Activated effector memory CD4-positive, alpha-beta T cell treated with Interleukin-2 at 50 U/mL for 16 hours (primary cell): ENCODE measurements at places on chromosomes 16 and 17.
A peak's percentile ranks its signal among the peaks of the same experiment; 100 is the strongest.

- peak; percentile 73 for DNase-seq
These were observed at the start of gene NME3 for GRCh38 chr16:1771188-1771863. TSS of gene NME3 (minus strand) at chr16:1771543. CDS start at chr16:1771534, 9 bp downstream.

GRCh38 chr17:45302649-45303173 lies 14.1 kb downstream of the MAP3K14 start:
- no peak for DNase-seq

DNA sequence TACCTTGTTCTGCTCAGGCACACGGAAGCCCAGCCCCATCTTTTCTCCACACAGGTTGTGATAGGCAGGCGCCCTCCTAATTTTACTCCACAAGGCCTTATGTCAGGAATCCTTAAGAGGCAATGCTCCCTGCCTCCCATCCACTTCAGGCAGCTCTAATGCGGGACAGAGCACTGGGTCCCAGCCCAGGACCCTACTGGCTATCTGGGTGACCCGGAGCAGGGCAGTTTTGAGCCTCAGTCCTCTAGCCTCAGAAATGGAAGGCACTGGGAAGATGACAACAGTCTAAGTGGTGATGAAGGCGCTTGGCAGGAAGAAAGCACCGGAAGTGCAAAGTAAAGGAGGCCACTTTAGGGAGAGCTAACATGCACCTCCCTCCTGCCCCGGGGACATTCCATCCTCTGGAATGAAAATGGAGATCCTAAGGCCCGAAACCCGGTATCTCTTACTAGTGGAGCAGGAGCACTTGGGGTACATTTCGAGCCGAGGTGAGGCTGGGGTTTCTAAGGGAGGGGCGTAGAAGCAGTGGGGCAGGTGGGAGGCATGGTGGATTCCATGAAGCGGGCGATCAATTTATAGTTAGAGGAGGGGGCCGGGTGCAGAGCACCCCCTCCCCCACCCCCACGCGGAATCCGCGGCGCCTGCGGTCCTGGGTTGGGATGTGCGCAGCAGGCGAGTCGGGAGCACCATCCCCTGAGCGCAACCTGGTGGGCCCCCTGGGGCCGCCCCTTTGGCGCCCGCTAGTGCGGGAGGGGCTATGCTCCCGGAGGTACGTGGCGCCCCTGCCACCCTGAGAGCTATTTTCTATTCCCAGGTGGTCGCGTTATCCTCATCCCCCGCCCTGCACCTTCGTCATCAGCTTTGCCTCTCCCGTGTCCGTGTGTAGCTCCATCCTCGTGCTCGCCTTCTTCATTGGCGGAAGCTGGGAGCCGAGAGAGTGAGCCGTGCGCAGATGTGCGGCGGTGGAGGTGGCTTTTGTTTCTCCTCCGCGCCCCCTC lies 4.9 kb downstream of the MT1F start:
- no peak for DNase-seq

DNA sequence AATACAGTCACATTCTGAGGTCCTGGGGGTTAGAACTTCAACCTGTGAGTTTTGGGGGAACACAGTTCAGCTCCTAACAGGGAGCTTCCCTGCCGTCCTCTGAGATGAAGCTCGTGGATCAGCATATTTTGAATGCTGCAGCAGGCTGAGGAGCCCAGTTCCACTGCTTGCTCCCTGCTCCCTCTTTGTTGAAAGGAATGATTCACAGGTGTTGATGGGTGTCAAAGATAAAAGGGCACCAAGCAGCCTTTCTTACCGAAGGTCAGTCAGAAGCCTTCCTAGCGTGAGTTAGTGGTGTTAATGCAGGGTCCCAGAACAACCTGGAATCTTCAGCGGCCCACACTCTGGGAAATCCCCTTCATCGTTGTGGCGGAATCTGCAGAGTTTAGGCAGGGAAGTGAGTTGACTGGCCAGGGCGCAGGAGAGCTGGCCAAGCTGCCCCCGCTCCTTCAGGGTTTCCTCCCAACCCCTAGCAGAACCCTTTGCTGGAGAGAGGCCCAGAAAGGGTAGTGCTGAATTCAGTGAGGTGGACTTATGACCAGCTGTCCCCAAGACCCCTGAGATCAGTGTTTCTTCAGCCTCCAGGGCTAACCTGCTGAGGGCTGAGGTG lies 114.8 kb downstream of the GNAO1 start:
- DNase-seq: no peak

GRCh38 chr16:84348386-84348888 lies 19.9 kb upstream of the ATP2C2 start:
- DNase-seq: no peak

DNA sequence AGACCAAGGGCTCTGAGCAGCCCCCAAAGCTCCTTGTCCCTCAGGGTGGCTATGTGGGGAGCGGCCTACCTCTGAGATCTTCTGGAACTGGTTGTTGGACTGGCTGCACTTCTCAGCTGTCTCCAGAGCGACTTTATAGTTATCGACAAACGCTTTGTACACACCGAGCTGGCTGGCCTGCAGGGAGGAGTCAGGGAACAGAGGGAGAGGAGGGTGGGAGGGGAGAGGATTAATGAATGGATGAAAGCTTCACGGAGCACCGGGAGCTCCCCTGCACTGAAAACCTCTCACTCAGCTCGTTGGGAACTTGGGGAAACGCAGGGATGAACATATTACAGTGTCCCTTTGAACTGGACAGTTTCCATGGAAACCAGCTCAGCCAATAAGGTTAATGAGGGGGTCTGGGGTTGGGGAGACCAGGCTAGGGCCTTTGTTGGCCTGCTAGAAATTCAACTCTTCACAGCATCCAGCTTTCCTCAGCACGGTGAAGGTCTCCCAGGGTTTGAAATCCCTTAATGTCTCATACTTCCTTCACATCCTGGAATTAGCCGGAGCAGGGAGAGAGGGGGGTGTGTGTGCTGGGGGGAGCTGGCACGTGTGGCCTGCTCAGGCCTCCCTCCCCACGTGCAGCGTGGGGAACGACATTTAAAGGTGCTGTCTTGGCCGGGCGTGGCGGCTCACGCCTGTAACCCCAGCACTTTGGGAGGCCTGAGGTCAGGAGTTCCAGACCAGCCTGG lies 86.7 kb downstream of the TIMM22 start:
- DNase-seq: no peak

DNA sequence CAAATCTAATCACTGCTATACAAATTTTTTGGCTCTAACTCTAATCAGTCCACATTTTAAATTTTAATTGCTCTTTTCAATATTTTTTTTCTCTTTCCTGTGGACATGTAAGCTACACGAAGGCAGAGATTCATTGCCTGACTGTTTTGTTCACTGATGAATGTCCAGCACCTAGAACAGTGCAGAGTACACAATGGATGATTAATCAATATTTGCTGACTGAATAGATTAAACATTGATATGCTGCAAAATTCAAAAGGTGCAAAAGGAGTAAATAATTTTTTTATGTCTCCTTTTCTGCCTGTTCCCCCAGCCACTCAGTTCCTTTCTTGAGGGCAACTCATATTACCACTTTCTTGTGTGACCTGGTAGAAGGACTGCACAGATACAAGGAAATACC lies 32.8 kb downstream of the SCNN1B start:
- no peak for DNase-seq

DNA sequence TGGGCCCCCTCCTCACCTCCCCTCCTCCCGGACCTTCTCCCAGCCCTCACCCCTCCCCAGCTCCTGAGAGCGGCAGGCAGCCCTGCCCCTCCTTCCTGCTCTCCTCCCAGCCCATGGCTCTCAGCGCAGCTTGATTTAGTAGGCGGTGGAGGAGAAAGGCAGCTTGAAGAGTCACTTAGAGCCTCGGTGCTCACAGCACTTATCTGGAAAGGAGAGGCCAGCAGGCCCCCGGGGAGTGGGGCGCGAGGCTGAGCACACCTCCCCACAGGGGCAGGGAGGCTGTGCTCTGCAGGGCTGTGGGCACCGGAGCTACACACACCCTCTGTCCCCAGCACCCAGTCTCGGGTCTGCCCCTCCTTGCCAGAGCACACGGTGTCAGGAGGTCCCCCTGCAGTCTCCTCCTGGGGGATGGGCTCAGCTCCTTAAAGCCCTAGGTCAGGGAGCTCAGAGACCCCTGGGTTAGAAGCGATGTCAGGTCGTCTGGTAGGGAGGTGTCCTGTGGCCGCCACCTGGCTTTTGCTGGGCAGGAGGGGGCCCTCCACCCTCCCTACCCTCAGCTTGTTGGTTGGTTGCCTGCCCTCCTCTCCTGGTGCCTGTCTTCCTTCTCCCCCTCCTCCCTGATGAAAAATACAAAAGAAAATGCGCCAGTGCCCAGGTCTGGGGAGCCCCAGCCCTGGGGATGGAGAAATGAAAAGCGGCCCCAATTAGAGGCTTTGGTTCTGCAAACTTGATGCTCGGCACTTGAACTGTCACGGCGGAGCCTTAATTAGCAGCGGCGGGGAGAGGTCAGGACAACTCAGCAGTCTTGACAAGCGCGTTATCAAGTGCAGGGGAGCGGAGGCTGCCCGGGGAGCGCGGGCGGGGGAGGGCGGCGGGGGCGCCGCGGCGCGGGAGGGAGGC lies 151.1 kb upstream of the GSE1 start:
- DNase-seq: no peak

- no peak for DNase-seq
These were observed 75.1 kb downstream of the METRNL start for GRCh38 chr17:83154311-83155127.

DNA sequence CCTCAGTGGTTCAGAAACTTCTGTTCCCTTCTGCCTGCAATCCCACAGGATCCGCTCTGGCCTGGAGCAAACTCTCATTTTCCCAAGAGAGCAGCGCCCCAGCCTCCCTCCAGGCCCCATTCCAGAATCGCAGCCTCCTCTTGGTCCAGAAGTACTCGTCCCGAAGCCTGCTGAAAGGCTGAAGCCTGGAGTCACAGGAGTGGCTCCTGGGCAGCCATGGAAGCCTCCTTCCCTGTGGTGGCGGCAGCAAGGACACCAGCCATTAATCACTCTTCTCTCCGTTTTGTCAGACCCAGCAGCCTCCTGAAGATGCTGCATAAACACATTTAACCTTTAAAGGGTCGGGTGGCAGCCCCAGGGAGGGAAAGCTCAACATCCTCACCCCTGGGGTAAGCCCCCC lies 66.9 kb upstream of the TNRC6C start:
- no peak for DNase-seq

DNA sequence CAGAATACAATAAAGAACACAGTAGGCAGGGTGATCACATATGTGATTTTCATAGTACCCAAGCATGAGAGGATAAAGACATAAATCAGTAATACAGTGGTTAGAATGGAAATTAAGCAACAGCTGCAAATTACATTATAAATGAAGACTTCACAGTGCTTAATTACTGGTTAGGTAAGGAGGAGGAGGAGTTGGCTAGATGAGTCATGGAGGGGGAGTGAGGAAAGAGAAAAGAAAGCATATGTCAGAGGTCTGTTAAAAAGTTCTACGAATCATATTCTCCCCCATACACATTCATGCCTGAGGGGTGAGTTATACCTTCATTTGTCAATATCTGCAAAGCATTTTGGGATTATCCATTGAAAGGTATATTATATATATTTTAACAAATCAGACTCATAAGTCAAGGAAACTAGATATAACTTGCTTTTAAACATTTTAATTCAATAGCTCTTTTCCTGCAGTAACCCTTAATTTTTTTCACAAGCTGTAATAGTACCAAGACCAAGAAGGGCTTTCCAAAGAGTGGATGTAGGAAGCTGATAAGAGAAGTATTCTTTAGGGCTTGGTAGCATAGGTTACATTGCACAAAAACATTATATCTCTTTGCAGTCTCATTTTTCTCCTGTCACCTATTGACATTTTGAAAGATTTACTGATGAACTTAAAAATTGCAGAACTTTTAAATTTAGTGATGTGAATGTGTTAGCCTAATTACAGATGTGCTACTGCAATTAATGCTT lies 99.3 kb downstream of the STXBP4 start:
- DNase-seq: no peak

DNA sequence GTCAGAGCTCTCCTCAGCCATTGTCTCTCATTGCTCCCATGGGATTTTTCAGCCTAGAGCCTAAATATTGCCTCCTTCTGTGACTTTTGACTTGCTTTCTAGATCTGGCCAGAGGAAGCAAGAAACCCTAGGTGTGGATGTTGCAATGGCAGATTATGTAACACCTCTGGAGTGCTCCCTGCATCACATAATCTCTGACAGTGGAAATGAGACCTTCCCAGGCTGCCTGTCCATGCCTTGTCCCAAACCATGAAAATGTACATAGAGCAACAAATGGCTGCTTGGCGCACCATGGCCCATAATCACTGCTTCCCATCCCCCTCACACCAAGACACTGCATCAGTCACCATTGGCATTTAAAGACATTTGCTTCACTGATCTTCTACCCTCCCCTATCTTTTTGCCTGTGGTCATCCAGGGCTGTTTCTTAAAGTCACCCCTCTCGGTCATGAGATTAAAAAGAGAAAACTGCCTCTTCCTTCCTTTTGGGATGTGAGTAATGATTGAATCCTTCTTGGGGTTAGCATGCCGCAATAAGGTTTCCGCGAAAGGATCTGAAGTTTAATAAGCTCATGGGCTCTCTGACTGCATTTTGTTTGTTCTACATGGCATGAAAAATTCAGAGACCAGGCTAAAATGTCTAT lies 34.2 kb upstream of the CCL2 start:
- DNase-seq: no peak

- DNase-seq: no peak
These were observed 59.7 kb upstream of the SDK2 start for GRCh38 chr17:73703917-73704316.

- DNase-seq: no peak
These were observed 26.9 kb downstream of the SOCS3 start for GRCh38 chr17:78332991-78333390.

GRCh38 chr17:41049110-41049509 lies 2.0 kb upstream of the KRTAP2-1 start:
- no peak for DNase-seq

DNA sequence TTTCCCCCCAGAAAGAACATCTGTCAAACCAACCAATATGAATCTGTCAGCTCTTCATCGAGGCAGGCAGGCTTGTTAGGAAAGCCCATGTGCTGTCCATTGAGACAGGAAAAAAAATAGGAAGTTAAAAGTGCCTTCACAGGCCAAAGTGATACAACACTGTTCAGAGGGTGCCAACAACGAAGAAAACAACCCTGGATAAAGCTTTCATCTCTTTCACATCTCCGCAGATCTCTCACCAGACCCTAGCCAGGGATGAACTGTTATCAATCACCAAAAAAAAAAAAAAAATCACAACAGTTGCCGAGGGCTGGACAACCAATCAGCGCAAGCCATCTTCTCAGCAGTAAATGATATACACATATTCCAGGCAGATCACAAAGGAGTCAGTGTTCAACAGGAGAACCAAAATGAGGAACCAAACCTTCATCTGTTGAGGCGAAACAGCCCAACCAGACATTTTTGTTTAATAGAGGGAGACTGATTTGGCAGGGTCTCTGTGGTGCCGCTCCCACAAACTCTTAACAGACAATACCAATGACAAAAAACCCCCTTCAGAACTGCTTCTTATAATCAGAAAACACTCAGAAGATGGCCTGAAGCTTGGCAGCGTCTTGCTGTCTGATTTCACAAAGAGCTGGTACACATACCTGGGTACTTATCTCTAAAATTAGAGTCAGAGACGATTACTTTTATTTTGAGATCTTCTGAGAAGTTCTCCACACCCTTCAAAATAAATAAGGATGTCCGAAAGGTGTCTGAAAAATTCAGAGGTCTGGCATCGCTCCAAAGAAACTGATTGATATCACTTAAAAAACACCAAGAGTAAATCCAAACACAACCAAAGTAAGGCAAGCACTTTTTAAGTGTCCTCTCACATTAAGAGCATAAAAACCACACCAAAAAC lies 1.8 kb downstream of the MAP3K14 start:
- no peak for DNase-seq

- DNase-seq: no peak
These were observed 22.1 kb upstream of the IL17C start for GRCh38 chr16:88616320-88616719.
